ENCODE measurements at places on chromosomes 4 and X.

DNA sequence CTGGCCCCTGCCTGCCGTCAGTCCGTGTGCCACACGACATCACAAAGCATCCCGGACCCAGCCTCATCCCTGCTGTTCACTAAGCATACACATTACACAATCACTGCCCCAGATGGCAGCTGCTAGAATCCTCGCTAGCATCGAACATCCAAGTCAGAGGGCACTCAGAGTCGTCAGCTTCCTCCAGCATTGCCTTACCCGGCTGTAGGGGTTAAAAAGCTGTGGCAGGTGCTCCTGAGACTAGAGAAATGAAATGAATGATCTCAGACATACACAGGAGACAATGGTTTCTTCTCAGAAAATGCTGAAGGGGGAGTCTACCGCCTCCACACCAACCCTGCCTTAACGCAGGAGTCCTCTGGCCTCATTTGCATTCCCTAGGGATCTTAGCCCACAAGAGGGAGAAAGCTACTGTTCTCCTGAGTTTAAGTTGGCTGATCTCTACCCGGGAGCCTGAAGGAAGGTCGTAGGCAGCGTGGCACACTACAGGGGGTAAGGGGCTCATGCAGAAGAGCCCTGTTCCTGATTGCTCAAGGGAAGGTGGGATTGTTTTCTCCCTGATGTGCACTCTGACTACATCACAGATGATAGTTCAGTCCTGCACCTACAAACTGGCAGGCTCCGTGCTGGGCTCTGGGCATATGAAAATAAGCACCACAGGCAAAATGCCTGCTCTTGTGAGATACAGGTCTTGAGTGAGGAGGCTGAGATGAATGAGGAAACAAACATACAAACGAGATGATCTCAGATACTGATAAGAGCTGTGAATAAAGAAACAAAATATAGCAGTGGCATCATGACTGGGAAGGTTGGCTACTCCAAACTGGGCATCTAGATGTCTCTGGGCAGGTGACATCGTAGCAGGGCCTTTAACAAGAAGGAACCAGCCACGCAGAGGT is 2.6 kb upstream of the KIAA0232 start:
- DNase-seq: no peak

DNA sequence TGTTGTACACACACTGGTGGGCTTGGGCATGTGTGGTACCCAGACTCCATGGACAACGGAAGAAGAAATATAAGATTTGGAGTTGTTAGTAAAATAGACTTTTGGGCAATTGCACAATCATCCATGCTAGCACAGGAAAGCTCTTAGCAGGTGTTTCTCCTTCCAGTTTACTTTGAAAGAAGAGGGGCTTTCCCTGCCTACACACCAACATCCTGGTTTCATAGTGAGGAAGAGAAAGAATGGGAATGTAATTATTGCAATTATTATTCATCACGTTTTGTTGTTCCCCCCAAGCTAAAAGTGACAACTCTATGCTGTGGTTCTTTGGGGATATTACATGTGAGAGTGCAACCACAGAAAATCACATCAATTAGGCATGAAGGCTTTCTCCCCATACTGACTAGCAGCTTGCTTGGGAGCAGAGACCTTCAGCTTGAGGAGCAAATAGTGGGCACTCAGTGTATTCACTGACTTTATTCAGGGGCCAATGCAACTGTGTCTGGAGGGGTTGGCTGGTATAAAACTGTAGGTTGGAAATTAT is 57.2 kb upstream of the PUDP start:
- no peak for DNase-seq

- DNase-seq: no peak
These were observed 73.7 kb downstream of the GABRA2 start for GRCh38 chr4:46316215-46316614.

DNA sequence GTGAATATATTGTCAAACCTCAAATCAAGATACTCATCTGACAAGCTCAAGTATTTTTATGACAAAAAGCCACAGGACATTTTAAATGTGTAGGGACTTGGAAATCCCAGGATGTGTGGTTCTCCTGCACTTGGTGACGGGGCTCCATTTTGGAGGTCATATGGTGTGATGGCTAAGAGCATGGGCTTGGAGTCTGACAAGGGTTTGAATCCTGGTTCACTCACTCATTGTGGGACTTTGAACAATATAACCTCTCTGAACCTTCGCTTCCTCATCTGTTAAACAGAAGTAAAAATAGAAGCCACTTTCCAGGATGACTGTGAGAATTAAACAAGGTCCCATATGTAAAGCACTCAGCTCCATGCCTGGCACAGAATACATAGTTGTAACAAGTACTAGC is 99.6 kb downstream of the SMIM20 start:
- no peak for DNase-seq

GRCh38 chr4:139018971-139019758 is 3.6 kb downstream of the NOCT start:
- no peak for DNase-seq

- DNase-seq: no peak
These were observed 859.5 kb downstream of the STIM2 start for GRCh38 chr4:27720010-27720766.

Measured in GOT3 (cell line).